Stimulated activated CD8-positive, alpha-beta memory T cell treated with anti-CD3 and anti-CD28 coated beads, Interleukin-15, amount 100 ng/mL, for 1 hour (primary cell): ENCODE measurements at places on chromosomes 2 and 18.

- no peak for DNase-seq
Measured at GRCh38 chr18:75280427-75281280, 70.1 kb downstream of the TSHZ1 start.

DNA sequence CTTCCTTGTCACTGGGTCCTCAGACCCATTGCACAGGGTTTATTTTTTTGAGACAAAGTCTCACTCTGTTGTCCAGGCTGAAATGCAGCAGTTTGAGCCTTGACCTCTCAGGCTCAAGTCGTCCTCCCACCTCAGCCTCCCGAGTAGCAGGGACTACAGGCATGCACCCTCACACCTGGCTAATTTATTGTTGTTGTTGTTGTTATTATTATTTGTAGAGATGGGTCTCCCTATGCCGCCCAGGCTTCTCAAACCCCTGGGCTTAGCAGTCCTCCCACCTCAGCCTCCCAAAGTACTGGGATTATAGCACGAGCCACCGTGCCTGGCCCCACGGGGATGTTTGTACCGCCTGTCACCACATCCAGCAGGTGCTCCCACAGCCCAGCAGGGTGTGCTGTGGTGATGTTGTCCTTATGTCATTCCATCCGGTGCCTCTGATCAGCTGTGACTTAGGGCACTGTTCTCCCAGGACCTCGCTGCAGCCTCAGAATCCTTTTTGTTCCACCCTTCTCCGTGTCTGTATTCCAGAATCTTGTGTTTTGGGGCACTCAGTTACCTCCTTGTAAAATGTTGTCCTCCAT lies 182.3 kb downstream of the INO80D start:
- DNase-seq: no peak

DNA sequence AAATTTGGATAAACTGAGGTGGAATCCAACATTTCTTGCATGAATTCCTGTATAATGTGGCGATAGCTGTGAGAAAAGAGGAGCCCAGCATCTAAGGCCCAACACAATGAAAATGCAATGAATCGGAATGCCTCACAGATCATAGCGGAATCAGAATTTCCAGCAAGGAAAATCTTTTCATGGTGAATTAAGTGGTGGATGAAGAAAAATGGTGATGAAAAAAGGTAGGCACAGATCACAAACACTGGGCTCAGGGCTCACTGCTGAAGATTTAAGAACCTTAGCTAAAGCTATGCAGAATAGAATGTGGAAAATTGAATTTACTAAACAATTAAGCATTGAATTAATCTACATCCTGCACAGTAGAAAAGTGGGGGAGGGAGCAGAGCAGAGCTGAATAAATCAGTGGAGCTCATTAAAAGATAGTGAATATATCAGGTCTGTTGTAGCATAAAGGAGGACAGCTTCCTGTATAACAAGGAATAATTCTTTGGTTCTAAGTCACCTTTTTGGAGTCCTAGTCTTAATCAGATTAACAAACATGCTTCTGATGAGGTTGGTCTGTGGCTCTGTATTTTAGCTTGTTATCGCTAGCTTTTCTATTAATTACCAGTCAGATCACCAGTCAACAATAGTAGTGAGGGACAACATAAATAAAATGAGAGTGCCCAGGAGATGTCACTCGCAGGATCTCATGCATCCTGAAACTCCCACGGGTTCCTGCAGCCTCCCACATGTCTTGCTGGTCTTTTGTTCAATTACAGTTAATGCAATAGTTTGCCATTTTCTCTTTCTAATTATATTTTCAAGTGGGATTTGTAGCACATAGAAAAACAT lies 27.0 kb downstream of the MEIS1 start:
- DNase-seq: no peak

GRCh38 chr2:232246245-232246644 lies 132.3 kb upstream of the ALPP start:
- no peak for DNase-seq

DNA sequence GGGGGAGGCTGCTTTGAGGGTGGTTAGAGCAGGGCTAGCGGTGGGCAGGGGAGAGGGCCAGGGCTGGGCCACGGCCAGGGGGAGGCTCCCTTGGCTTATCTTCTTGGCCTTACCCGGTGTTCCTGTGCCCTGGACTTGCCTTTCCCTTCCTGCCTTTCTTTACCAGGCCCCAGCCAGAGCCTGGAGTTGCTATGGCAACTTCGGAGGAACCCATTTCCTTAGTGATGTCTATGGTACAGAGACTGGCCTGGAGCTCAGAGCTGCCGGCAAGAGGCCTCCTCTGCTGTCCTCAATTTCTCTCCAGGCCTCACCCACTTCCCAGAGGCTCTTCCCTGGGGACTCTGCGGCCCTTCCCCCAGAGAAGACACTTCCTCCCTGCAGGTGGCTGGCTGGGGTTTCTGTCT lies 11.5 kb downstream of the SPEG start:
- no peak for DNase-seq

- DNase-seq: no peak
Measured at GRCh38 chr2:3465844-3466481, 53.4 kb downstream of the ADI1 start.

DNA sequence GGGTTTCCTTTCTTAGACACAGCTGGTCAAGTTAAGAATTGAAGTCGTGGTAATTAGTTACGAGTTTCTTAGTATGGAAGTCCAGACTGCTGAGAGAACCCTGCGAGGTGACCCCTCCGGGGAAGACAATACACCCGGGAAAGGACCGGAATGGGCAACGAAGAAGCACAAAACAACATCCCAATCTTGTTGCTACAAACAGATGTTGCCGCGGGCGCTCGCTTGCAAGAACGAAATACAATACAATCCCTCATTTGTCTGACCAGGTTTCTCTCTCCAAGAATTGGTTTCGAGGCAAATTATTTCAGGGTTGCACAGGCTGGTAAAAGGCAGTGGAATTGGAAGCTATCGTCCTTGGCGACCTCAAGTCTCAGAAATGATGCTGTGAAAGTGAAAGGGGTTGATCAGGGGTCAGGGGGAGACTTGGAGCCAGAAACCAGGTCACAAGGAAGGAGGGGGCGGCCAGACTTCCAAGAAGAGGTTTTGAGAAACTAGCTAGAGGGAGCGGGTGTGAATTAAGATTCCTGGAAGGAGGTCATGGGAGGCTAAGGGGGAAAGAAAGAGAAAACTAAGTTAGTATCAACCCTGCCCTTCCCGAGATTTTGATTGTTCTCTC lies 401.9 kb downstream of the HRH4 start:
- no peak for DNase-seq

DNA sequence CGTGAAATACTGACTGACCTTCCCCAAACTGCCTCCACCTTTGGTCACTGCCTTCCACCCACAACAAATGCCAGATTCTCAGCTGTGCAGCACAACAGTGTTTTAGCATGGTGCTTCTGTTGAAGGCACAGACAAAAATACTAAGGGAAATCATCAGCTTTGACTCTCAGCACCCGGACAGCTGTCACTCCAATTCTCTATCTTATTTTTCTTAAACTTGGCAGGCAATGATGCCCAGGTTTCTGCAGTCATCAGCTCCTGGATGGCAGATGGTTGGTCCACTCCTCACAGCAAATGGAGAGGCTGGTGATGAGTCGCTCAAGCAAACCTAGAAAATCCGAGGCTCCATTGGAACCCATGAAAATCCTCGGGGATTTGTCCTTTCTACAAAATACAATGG lies 2.9 kb upstream of the FAM124B start:
- DNase-seq: no peak

- DNase-seq: no peak
Measured at GRCh38 chr2:48984922-48985321, 169.4 kb downstream of the FSHR start.

DNA sequence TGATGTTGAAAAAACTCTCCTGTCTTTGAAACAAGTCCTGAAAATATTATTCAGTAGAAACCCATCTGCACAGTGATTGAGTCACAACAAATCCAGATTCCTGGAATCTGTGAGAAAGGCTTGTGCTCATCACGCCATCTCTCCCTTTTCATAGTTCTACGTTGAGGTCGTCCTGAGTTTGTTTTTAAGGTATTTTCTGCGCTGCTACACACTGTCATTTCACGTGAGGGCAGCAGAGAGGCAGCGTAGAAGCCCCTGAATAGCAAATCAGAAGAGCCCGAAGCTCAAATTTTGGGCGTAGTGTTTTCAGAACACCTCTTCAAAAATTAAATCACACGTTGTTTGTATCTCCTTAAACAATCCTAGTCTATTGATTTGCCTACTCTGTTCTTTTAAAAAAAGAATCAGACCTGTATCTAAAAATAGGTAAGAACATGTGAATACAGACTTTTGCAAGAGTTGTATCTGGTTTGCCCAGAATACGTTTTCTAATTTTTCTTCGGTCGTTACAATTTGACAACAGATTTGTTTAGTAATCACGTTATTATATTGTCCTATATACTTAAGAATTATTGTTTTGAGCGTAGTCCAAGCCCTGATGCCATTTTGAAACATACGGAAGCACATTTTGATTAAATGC lies 61.6 kb upstream of the SLC38A11 start:
- no peak for DNase-seq

GRCh38 chr2:186702501-186702900 lies 8.6 kb downstream of the FAM171B start:
- no peak for DNase-seq
